ENCODE measurements at places on chromosomes 2 and 18.

DNA sequence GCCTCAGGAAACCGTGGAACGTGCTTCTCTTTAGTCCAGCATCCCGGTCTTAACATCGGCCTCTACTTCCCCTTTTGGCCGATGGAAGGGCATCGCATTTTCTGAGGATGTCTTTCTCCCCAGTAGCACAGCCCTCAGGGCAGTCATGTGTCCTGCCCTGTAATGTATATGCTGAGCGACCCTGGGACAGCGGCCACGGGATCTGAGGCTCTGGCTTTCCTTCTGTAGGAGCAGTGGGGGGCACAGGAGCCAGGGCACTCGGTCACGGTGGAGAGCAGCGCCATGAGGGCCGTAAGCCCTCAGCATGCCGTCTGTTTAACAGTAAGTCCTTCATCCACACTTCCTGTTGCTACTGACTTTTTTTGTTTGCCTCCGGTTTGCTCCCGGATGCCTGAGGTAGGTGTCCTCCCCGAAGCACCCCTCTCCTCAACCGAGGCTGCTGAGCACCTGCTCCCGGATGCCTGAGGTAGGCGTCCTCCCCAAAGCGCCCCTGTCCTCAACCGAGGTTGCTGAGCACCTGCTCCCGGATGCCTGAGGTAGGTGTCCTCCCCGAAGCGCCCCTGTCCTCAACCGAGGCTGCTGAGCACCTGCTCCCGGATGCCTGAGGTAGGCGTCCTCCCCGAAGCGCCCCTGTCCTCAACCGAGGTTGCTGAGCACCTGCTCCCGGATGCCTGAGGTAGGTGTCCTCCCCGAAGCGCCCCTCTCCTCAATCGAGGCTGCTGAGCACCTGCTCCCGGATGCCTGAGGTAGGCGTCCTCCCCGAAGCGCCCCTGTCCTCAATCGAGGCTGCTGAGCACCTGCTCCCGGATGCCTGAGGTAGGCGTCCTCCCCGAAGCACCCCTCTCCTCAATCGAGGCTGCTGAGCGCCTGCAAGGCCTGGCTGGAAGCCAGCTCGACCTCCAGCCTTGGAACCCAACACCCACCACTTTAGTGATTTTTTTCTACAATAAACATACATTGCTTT lies 169.3 kb downstream of the HDAC4 start:
- DNase-seq = no peak

- DNase-seq = no peak
Observed at GRCh38 chr2:215705771-215706361, 270.0 kb upstream of the FN1 start.

DNA sequence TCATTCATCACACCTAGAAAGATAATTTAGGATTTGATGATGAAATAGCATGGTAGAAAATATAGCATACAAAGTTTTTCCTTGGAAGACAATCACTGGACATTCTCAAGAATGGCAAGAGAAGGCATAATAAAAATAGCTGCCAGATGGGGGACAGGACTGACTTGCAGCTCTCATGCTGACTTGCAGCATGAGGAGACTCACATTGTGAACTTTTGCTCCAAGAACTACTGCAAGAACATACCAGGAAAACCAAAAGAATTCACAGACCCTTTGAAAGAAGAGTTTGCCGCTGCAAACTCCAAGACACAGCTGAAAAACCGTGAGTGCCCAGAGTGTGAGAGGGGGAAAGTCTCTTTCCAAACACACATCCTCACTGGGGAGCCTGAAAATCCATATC lies 47.0 kb downstream of the CRYGD start:
- DNase-seq = no peak

GRCh38 chr2:159071190-159071915 lies 102.9 kb downstream of the TANC1 start:
- DNase-seq = no peak

Data from activated CD4-positive, CD25-positive, alpha-beta regulatory T cell (primary cell).